ENCODE measurements at places on chromosomes 12 and 14.

GRCh38 chr14:87115234-87115633 lies 877.7 kb downstream of the GALC start:
- DNase-seq, result no peak

DNA sequence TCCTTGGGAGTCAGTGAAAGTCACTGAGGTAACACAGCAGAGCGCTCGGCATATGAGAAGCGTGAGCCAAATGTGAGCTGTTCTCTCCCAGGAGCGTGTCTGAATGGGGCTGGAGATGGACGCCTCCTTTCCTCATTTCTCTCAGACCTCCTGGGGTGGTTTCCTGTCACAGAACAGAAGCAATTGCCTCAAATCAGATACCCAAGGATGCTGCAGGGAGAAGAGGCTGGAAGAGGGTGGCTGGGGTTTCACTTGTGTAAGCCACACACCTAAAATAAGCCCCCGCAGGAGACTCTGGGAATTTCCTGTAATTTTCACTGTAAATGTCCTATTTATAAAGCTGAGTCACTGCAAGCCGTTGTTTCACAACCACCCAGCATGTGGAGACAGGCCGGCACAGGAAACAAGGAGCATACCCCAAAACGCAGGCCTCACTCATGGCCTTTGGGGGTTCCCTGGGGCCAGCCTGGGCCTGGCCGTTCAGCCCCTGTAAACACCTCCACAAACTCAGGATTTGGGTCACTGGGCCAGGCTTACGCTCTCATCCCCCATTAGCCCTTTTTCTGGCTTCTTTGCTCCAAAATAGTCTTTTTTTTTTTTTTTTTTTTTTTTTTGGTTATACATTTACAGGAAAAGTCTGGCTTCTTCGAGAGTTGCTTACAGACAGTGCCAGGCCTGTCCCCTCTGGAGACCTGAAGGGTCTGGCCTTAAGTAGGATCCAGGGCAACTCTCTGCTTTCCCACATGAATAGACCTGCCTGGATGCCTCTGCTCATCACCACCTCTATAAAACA lies 55.3 kb downstream of the VCPKMT start:
- DNase-seq, result peak; percentile 39

- peak; percentile 56 for DNase-seq
Measured at GRCh38 chr12:12334367-12335040, 15.5 kb downstream of the MANSC1 start.

DNA sequence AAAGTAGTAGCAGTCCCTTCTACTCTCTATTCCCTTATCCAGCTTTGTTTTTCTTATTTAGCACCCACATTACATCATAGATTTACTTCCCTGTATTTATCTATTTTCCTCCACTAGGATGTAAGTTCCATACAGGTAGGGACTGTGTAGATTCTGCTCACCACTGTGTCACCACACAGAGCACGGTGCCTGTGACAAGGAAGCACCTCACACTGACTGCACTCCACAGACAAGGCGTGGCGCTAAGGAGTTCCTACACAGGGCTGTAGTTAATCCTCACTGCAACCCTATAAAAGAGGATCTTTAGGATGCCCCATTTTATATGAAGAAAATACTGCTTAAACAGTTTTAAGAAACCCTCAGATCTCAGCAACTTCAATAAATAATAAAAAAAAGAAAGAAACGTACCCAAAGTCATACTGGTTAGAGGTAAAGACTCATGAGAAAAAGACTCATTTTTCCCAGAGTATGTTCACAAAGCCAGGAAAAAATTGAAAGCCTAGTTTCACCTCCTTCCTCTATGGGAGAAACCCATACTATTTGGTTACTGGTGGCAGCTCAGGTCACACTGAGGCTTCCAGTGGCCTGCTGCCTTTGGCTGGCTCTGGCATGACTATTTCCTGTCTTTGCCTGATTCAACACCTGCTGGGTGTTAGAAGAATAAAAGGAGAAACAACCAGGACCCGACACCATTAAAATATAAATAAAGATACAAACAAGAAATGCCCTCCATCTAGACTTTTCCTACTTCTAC lies 36.9 kb downstream of the RAD9B start:
- DNase-seq, result no peak

- no peak for DNase-seq
Measured at GRCh38 chr12:26135571-26135970, 10.7 kb upstream of the BHLHE41 start.

GRCh38 chr12:56714431-56714929 lies 10.6 kb downstream of the NACA start:
- DNase-seq, result no peak

- DNase-seq, result no peak
Measured at GRCh38 chr12:60078026-60078425, 482.2 kb downstream of the SLC16A7 start.

- no peak for DNase-seq
Measured at GRCh38 chr12:119446459-119446858, 111.9 kb downstream of the CCDC60 start.

- DNase-seq, result peak; percentile 14
Measured at GRCh38 chr14:32939254-32940065, 781 bp downstream of the NPAS3 start.

- DNase-seq, result no peak
Measured at GRCh38 chr12:6218347-6218925, 18.2 kb downstream of the CD9 start.

DNA sequence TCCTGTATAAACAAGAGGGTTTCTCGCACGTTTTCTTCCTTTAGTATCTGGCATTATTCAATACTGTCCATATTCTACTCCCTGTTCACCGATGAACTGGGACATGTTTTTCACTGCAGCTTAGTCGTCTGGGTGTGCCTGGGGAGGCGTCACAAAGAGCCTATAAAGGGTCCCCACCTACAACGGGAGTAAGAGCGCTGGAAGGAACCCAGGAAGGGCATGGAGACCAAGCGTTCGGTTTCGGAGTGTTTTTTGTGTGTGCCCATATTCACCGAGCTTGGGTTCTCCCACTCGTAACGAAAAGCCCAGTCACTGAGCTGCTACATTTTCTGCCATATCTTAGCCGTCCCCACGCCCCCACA lies 592 bp upstream of the USP15 start:
- DNase-seq, result no peak

DNA sequence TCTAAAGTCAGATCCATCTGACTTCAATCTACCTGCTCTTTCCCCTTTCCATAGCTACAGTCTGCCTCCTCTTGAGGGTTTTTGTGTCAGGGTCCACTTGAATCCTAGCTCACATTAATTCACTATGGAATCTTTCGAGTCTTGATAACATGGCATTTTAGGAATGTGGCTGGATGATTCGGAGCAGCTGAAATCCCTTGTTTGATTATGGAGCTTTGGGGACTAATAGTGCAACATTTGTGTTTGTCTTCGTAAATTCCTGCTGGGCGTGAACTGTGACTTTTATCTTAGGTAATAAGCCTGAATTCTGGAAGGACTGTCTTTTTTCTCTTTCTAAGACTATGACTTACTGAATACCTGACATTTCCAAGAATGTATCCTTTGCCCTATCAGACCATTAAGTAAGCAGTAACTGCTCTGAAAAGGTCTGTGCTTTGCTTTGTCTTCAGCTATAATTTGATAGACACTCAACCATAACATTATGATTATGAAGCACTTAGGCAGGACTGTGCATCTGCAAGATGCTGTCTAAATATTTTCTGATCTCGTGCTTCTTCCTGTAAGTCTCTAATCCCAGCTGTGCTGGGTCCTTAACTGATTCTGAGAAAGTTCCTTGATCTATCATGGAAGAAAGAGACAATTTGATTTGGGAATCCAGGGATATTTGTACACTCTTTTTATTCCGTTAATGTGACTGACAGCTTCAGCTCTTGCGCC lies 19.0 kb upstream of the PELI2 start:
- DNase-seq, result no peak

- no peak for DNase-seq
Measured at GRCh38 chr14:37864861-37865718, 269.7 kb downstream of the TTC6 start.

DNA sequence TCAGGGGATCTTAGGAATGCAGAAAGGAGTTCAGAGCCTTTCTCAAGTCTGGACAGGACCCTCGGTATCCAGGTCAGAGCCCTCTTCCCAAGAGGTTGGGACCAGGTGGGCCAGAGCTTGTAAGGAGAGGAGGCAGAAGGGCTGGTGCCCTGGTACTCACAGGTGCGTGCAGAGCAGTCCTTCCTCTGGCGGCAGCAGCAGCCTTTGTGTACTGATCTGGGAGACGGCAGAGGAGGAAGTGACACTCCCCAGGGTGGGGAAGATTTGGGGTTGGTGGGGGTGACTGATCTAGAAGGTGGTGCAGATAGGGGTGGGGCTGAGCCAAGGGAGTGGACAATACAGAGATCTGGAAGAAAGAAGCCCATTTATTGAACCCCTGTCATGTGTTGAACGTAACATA lies at the start of gene ITGB7:
ITGB7 (minus strand) TSS at position 210 of the 400 bp plus-strand sequence. CDS start 6,808 bp downstream, outside the sequence.
- DNase-seq, result peak; percentile 50

DNA sequence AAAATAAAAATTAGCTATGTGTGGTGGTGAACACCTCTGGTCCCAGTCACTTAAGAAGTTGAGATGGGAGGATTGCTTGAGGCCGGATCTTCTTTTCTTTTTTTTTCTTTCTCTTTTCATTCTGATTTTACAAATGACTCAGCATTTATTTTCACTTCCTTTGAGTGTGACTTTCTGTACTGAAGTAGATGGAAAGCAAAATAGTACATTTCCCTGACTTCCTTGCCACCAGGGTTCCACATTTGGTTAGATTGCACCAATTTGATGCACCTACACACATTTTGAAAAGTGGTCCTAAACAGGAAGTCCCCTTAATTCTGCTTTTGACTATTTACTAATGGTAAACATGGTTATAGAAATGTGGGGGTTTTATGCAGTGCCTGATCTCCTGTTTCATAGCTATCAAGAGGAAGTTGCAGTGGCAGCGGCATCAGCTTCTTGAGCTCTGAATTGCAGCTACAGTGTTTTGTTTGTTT lies 13.0 kb upstream of the LEMD3 start:
- DNase-seq, result peak; percentile 12

DNA sequence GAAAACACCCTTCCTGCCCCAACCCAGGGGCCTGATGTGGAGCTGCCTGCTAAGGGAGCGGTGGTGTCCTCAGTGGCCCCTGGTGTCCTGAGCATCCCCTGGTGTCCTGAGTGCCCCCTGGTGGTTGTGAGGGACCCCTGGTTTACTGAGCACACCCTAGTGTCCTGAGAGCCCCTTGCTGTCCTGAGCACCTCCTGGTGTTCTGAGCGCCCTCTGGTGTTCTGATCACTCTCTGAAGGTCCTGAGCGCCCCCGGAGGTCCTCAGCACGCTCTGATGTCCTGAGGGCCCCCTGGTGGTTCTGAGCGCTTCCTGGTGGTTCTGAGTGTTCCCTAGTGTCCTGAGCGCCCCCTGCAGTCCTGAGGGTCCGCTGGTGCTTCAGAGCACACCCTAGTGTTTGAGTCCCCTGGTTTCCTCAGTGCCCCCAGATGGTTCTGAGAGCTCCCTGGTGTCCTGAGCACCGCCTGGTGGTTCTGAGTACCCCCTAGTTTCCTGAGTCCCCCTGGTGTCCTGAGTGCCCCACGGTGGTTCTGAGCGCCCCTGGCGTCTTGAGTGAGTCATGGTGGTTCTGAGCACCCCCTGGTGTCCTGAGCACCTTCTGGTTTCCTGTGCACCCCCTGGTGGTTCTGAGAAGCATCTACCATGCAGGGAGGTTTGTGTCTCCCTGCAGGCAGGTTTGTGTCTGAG lies 1004.2 kb downstream of the TMEM121 start:
- peak; percentile 27 for DNase-seq

- DNase-seq, result no peak
Measured at GRCh38 chr14:73463411-73463810, 5.1 kb upstream of the NUMB start.

DNA sequence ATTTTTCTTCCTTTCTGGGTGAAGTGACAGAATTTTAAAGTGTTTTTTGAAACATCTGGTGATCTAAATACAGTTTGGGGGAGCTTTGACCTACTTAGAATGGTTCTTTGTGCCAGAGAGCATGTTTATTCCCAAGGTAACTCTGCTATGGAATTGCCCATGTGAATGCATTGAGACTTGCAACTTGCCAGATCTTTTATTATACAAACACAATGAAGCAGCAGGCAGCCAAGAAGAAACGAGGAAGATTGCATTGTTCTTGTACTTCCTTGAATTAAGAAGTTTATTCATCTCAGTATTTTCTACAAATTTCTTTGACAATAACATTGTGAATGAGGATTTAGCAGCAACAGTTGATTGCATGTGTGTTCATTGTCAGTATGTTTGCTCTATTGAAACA lies 55.5 kb downstream of the FGD4 start:
- no peak for DNase-seq

GRCh38 chr14:94145902-94146527 lies 16.6 kb upstream of the IFI27L2 start:
- DNase-seq, result no peak

- DNase-seq, result no peak
Measured at GRCh38 chr14:68270342-68270741, 450.8 kb downstream of the RAD51B start.

- DNase-seq, result no peak
Measured at GRCh38 chr14:99571303-99571986, 32.6 kb downstream of the CCDC85C start.

GRCh38 chr12:23099104-23099503 lies 474.1 kb downstream of the ETNK1 start:
- DNase-seq, result no peak

GRCh38 chr12:10048526-10048925 lies 18.0 kb downstream of the CLEC9A start:
- no peak for DNase-seq

DNA sequence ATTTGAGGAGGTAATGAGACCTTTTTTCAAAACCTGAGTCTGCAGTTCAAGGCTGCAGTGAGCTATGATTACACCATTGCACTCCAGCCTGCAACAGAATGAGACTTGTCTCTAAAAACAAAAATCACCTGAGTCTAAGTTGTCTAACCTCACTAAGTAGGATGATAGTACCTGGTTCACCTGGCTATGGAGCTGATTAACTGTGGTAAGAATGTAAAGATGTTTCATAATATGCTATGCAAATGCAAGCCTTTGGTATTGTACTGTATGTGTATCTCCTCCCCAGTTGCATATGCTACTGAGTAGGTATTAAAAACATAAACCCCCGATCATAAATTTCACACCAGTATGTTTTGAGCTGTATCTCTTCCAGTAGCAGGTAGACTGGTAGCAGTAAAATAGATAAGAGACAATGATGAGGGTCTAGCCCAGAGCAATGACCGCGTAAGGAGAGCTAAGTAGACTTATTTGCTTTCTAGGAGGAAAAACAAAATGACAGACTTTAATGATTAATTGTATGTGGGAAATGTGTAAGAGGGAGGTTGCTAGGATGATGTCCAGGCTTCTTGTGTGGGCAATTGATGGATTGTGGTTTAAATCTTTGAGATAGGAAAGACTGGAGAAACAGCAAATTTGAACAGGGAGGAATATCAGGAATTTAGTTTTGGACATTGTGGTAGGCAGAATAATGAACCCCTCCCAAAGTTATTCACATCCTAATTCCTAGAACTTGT lies 41.6 kb upstream of the EGLN3 start:
- no peak for DNase-seq

- DNase-seq, result no peak
Measured at GRCh38 chr12:119613319-119613936, 19.9 kb downstream of the TMEM233 start.

DNA sequence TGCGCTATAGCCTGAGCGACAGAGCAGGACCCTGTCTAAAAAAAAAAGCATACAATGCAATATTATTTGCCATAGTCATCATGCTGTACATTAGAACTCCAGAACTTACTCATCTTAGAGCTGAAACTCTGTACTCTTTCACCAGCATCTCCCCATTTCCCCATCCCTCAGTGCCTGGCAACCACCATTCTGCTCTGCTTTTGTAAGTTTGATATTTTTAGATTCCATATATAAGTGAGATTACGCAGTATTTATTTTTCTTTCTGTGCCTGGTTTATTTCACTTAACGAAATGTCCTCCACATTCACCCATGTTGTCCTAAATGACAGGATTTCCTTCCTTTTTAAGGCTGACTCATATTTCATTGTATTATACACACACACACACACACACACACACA lies 121.8 kb downstream of the BBS10 start:
- DNase-seq, result no peak
